ENCODE measurements at places on chromosomes 6 and 20.

GRCh38 chr6:39213195-39213920 lies 15.9 kb downstream of the KCNK5 start:
- no peak for DNase-seq

- no peak for DNase-seq
Observed at GRCh38 chr20:58696411-58696961, 3.9 kb downstream of the NPEPL1 start.

GRCh38 chr20:19557291-19557690 lies 200.8 kb upstream of the RIN2 start:
- DNase-seq = no peak

GRCh38 chr20:61809006-61809770 lies 256.5 kb downstream of the TAF4 start:
- no peak for DNase-seq

- no peak for DNase-seq
Observed at GRCh38 chr6:108685970-108686369, 125.3 kb downstream of the FOXO3 start.

- DNase-seq = no peak
Observed at GRCh38 chr20:59628171-59628570, 23.8 kb downstream of the PHACTR3 start.

GRCh38 chr20:24695529-24696225 lies 226.2 kb downstream of the SYNDIG1 start:
- no peak for DNase-seq

- no peak for DNase-seq
Observed at GRCh38 chr20:35617397-35618262, 2.0 kb downstream of the SPAG4 start.

DNA sequence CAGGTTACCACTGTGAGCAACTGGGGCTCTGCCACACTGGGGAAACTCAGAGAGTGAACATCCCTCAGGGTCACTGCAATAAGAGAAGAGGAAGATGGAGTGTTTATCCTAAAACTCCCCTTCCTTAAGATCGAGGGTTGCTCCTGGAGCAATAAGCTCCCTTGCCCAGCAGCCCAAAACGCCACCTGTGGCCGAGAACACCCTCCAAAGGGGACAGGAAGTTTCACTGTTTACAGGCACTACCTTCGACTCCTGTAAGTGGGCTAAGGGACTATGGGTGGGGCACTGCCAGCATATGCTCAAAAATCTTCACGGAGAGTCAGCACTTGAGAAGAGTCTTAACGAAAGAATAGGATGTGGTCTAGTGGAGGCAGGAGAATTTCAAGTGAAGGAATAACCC lies 132.5 kb downstream of the FAXC start:
- no peak for DNase-seq

Data from right renal pelvis (tissue), 4 donors.